ENCODE measurements at places on chromosomes 4 and X.
A peak's percentile ranks its signal among the peaks of the same experiment; 100 is the strongest.

GRCh38 chr4:103075435-103075893, 1.1 kb downstream of the SLC9B2 start:
- no peak for DNase-seq

DNA sequence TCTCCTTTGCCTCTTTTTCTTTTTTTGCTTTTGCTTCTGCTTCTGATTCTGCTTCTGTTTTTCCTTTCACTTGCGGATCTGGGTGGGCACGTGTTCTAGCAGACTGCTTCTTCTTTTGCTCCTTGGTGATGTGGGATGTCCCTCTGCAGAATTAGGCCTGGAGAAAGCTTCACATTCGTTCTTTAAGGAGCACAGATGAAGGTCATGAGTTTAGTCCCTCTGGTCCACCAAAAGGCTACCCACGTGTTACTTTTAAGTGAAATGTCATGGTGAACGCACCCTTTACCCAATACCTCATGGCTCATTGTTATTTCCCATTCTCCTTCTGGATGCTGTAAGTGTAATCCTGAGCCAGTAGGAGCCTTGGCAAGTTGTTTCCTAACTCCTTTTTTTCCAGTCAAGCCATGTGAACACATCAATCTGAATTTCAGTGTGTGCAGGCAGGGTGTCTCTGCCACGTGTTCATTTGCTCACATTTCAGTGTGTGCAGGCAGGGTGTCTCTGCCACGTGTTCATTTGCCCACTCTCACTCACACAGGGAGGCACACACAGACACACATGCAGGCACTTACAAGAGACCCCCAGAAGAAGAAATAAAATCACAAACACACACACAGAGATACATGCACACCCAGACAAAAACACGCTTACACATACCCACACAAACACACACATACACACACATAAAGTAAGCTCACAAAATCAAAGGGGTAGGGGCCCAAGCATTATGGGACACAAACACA, 36.9 kb downstream of the NBDY start:
- DNase-seq = no peak

DNA sequence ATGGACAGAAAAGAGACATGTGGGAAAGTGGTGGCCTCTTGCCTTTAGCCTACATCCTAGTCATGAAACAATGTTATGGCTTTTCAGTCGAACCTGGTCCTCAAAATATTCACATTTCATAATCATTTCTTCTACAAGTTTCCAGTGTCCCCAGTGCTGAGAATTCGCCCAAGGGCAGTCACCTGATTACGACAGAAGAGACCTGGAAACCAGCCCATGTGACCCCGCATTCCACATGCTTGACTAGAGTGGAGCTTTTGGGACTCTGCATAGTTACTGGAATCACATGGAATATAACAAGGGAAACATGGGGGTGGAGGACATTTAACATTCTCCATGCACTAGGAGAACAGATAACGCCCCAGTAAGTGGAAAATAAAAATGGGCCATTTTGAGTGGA, 100.1 kb downstream of the PPARGC1A start:
- no peak for DNase-seq

DNA sequence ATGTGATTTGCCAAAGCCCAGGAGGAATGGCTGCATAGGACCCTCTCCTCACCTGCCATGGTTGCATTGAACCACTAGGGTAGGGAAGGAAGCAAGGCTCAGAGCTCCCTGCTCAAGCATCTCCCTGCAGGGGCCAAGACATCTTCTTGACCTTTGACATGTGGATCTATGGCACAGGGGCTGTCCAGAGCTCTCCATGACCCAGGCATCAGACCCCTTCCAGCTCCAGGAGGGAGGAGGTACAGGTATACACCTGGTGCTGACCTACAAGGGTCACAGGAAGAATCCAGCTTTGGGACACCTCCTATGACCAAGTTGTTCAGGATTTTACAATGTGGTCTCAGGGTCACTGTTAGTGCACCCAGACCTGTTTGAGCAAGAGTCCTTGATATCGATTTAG, 23.2 kb upstream of the ASMTL start:
- no peak for DNase-seq

DNA sequence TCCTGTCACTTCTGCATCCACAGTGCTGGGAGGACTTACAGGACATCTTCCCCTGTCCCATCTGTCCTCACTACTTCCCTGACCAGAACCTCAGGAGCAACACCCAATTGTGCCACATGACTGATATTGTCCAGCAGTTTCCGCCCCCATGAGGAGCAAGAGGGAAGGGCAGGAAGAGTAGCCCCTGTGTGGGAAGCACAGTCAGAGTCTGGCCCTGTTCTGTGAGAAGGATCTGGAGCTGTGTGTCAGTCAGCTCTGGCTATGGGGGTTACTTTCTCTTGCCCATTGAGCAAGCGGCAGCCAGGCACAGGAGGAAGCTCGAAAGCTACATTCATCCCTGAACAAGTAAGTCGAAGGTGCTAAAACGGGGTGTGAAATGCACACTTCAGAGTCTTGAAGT, 14.8 kb upstream of the TRIM60 start:
- DNase-seq = no peak

DNA sequence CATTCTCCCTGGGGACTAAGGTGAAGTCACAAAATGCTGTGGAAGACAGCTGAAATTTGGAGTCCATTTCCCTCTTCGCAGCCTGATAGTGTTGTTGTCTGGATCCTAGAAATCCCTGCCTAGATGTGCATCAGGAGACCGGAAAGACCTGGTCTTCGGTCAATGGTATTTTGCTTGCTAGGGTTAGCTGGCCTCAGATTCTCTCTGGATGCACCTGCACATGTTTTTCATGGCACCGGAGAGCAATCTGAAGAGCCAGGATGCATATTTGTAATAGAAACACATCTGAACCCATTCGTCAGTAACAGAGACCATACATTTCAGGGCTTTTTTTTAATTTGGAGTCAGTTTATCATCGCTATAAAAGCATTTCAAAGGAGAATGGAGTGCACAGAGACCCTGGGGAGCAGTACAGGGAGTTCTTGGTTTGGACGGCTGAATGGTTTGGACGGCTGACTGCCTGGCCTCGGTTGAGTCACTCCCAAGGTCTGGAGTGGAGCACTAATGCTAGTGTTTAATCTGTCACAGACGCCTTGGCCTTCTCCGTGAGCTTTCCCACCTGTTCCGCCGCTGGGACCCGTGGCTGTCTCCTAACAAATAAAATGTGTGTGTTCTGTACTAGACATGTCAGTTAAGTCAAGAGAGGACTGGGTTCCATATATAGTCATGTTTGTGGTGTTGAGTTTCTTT, 7.5 kb upstream of the PDLIM3 start:
- DNase-seq = no peak

GRCh38 chrX:130245441-130245840, 23.3 kb downstream of the ZNF280C start:
- DNase-seq = no peak

- DNase-seq = no peak
These were observed 21.4 kb downstream of the PLAC8 start for GRCh38 chr4:83093060-83093640.

DNA sequence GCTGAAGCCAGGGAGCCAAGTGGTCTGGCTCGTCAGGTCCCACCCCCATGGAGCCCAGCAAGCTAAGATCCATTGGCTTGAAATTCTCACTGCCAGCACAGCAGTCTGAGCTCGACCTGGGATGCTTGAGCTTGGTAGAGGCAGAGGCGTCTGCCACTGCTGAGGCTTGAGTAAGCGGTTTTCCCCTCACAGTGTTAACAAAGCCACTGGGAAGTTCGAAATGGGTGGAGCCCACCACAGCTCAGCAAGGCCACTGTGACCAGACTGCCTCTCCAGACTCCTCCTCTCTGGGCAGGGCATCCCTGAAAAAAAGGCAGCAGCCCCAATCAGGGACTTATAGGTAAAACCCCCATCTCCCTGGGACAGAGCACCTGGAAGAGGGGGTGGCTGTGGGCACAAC, 353.8 kb downstream of the NAP1L3 start:
- no peak for DNase-seq

DNA sequence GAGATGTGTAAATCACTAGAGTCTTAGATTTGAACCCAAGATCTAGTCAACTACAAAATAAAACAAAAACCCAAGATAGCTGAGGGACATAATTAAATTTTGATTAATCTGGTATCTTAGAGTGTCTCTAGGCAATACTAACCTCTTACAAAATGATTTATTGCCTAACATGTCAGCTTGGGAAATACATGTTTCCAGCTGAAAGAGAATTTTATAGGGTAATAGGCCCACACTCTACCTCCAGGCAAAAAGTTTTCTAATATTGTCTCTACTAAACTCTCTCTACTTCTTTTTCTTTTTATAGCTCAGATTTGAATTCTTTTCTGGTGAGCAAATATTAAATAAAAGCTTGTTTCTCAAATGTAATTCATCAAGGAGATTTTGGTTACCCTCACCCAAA, 263.2 kb downstream of the IL15 start:
- DNase-seq = no peak

DNA sequence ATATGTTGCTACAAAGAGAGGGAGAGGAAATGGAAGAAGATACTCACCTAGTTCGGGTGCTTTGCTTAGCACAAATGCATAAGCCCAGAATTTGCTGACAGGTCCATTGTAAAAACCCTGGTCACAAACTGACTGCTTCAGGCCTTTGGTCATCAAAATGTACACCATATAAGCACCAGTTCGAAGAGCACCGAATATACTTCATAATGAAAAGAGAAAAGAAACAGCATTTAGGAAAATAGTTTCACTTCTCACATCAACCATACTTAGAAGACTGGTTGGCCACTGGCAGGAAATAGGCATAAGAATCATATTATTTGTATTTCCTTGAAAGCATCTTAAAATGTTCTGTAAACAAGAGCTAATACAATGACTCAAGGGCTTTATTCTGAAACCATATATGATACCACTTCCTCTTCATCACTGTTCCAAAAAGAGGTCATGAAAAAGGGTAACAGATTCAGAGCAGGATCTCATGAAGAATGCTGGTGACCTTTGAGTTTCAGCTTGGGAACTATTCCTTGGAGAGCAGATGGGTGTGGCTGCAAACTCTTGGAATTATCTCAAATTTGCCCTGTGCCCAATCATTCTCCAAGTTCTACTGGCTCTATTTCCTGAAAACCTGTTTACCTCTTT, 138.7 kb downstream of the ELOVL6 start:
- DNase-seq = no peak

GRCh38 chr4:74522251-74522991, 77.5 kb downstream of the AREG start:
- no peak for DNase-seq

DNA sequence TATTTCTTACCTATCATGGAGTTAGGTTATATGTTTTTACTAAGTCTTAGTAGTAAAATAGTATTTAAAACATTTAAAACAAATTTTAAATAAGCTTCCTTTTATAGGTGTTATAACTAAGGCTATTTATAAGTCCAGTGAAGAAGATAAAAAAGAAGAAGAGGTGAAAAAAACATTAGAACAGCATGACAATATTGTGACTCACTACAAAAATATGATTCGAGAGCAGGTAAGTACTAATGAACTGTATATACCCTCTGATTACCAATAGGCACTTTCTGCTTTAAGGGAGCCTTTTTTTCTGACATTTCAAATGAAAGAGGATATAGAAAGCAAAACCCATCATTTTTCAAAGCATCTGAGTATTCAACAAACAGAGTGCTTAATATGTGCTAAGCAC, 76.6 kb downstream of the USO1 start:
- DNase-seq = no peak

DNA sequence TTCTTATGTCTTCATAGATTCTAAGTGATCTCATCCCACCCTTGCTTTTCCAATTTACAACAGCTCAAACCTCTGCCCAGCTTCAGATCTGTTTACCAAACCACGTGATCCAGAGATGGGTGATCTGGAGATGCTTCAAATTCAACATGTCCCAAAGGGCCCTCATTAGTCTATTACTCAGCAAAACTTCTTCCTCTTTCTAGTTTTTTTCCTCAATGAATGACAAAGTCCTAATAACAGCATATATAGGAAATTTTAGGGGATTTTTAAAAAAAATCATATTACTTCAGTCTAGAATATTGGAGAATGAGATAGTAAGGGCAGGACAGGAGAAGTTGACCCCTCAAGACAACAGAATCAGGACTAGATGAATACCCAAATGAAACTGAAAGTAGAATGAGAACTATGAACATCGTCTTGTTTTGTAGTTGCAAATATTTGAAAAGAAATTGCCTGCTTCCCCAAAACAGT, 127.1 kb downstream of the CFAP299 start:
- no peak for DNase-seq

- no peak for DNase-seq
These were observed 8.7 kb upstream of the SLC25A4 start for GRCh38 chr4:185134307-185134869.

DNA sequence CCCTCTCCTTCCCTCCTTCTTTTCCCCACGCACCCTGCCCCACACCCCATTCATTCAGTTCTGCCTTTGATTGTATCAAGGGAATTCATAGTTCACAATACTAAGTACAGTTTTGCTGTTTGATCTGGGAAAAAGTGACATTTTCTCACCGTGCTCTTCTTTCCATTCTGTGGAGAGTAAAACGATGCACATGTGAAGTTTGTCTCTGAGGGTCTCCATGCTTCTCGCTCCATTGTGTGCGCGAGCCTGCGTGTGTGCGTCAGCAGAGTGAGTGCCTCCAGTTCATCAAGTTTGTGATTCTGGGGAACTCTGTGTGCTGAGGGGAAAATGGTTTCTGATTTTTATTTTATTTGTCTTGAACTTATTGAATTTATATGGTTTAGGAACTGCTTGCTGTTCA, 1.9 kb downstream of the STK26 start:
- DNase-seq = peak; percentile 8

- DNase-seq = no peak
These were observed 10.0 kb downstream of the FBXW7 start for GRCh38 chr4:152525878-152526277.

DNA sequence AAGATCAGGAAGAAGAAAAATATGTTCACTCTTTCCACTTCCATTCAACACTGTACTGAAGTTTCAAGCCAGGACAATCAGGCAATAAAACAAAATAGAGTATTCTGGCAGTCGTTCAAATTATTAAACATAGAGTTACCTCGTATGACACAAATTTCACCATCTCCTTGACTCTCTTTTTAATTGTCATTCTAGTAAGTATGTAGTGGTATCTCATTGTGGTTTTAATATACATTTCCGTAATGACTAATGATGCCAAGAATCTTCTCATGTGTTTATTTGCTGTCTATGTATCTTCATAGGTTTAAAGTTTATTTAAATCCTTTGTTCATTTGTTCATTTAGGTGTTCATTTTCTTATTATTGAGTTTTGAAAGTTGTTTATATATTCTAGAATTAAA, 352.2 kb downstream of the IDS start:
- no peak for DNase-seq

DNA sequence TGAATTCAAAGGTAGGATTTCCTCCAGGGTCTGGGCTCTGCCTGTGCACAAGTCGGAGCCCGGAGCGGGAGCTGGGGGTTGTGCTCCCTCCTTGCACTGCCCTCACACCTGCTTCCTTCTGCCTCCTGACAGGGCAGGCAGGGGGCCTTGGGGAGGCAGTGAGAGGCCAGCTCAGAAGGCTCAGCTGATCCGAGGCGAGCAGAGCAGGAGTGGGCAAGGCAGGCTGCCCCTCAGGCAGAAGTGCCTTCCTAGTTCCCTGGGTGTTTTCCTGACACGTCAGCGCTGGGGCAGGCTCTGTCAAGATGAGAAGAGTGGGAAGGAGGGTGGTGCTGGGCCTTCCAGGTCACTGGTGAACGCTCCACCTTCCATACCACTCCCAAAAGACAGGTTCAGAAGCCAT, 5.5 kb upstream of the IRAK1 start:
- DNase-seq = no peak

GRCh38 chr4:74661427-74662201, 132.7 kb downstream of the BTC start:
- DNase-seq = no peak

All from neural crest cell (in vitro differentiated cells).